Stimulated activated CD4-positive, alpha-beta T cell treated with anti-CD3 and anti-CD28 coated beads, Interleukin-12 subunit alpha, Interleukin-12 subunit beta, amount 100 ng/mL, for 24 hours (primary cell): ENCODE measurements at places on chromosomes 5 and 9.

DNA sequence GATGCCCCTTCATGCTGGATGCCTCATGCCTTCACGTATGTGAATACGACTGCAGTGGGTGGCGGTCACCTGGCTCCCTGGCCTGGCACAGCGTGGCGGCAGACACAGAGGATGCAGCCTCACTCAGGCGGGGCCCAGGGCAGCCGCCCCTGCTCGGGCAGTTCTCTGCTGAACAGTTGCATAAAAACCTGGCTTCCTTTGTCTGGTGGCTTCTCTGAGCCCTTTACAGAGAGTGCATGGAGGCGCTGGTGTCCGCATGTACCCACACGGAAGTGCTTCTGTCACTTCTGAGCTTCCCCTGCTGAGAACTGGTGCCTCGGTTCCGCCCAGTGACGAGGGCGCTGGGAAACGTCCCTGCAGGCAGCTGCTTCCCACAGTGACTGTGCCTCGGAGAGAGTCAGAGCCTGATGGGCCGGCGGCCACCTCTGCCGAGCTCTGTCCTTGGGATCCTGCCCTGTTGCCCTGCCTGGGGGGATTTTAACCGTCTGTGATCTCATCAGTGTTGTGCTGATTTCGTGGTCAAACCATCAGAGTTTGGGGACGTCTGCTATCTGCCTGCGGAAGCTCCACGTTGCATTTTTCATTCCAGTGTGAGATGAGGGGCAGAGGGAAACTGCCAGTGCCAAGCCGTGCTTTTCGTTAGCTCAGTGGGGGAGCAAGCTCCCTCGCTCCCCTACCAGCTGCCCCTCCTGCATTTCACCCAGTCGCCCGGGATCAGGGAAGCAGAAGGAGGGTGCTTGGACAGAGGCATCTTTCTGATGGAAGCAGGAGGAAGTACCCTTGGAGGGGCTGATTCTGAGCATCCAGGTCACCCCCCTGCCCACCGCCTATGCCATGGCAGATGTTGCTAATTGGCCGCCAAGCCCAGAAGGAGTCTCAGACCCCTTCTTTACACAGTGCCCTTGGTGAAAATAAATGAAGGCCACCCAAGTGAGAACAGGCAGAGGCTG is 153.0 kb upstream of the COL5A1 start:
- no peak for DNase-seq

- DNase-seq = peak; percentile 44
Measured at GRCh38 chr5:61330845-61331406, 1.1 kb upstream of the ZSWIM6 start.

DNA sequence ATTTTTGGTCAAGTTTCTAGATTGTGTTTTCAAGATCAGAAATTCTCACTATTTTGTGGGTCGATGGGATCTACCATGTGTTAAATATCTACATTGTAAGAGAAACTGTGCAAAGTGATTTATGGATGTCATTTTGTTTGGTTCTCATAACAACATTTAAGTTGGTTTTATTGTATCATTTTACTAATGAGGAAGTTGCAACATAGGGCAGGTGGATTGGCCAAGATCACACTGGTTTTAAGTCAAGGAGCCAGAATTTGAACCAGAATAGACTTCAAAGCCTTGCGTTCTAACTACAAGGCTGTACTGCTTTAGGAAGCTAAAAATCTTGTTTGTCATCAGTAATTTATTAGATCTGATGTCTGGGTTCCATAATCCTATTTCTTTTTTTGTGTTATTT is 23.4 kb downstream of the SH3TC2 start:
- no peak for DNase-seq

- no peak for DNase-seq
Measured at GRCh38 chr5:139243425-139243970, 45.3 kb upstream of the SIL1 start.

DNA sequence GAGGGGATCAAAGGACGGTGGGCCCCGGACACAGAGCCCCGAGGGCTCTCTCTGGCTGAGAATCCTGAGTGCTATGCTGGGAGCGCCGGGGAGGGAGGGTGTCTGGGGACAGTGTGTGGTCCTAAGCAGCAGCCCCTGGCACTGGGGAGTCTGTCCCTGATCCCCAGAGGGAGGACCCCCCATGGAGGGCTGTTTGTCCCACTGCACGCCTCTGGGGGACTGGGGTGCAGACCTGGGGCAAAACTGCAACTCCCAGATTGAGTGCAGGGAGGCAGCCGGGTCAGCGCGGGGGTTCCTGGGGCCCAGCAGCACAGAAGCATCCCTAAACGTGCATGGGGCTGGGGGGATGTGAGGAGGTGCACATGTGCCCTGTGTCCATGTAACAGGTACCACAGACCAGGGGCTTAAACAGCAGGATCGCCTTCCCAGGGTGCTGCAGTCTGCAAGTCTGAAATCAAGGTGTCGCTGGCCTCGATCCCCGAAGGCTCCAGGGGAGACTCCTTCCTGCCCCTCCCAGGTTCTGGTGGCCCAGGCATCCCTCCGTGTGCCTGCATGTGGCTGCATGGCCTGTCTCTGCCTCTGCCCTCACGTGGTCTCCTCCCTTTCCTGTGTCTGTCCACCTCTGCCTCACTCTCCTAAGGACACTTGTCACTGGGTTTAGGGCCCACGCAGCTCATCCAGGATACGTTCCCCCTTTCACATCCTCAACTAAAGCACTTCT is 35.9 kb upstream of the IRX4 start:
- no peak for DNase-seq

DNA sequence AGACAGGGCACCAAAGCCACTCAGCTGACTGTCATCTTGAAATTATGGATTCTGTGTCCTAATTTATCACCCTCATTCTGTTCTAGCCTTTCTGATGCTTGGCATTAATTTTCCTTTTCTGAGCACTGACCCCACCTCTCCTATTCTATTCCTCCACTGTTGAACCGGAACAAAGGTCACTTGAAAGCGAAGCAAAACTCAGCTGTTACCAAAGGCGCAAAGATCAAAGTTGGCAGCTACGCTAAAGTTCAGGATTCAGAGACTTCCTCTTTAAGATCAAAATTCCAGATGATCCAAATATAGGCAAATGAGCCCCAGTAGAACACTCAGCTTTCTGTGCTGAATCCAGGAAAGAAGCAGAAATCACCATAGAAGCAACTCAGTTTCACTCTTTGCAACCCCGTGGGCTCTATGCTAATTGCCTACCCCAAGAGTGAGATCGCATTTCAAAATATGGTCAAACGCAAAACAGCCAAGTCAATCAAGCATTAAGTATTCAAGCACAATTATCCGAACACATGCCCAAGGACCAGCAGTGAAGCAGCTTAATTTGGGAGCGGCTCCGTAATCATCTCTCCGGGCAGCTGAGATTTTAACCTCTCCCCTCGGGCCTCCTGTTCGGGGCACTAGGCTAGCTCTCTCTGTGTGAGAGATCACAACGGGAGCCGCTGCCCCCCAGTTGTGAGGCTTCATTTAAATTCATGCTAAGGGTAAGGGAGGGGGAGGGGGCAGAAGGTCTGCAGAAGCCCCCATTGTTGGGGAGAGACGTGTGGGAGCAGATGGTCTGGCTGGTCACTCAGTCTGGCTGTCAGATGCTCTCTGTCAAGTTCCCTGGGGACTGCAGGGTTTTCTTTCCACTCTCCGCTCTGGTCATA is 288.6 kb downstream of the ELAVL2 start:
- no peak for DNase-seq

DNA sequence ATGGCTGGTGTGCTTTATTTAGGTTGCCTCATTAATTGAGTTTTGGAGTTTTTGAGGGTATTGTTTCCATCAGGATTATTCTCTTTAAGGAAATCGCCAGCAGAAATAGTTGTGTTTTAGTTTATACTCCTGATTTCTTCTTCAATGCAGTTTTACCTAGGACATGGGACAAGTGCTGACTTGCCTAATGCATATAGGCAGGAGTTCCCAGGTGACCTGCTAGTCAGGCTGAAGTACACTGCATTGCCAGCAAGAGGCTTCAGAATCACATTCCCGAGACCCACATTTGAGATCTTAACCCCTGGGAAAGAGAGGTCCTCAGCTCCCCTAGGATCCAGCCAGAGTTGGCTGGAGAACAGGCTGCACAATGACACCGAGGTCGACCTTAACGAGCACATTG is 1.5 kb upstream of the OR1N2 start:
- DNase-seq = no peak

GRCh38 chr5:167770461-167770860 is 521.0 kb upstream of the WWC1 start:
- DNase-seq = no peak

GRCh38 chr5:172364773-172365172 is 81.2 kb upstream of the UBTD2 start:
- DNase-seq = no peak

- no peak for DNase-seq
Measured at GRCh38 chr5:68331192-68332079, 115.9 kb downstream of the PIK3R1 start.

- no peak for DNase-seq
Measured at GRCh38 chr9:135374591-135374990, 105.0 kb upstream of the PPP1R26 start.

DNA sequence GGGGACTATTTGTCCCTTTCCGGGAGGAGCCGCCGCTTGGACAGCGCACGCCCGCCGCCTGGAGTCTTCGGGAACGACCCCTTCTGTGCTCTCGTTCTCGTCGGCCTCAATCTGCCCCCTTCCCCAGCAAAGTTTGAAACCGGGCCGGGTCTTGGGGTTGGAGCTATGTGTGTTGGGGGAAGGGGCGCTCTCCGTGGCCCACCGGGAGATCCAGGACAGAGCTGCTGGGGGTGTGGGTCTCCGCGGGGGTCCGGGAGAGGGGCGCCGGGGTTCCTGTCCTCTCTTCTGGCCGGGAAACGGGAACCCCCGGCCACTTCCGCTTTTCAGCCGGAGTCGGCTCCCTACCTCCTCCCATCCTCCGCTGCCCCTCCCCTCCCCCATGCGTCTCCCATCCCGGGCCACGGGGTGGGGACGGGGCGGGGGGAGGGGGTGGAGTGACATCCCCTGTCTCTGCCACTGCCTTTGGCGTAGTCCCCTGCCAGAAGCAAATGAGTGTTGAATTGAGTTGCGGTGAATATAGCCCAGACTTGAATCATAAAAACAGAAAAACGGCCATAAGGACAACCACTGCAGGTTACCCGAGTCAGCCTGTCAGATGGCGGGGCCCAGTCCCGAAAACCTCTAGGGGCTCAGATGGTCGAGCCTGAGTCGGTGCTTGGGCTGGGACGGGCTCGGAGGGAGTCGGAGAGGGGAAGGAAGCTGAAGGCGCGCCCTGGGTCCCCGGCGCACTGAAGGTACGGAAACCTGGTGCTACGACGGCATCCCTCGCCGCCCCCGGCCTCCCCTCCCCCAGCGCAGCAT is 1.1 kb downstream of the CPLX2 start:
- DNase-seq = no peak

- peak; percentile 14 for DNase-seq
Measured at GRCh38 chr5:472076-472655, 29.2 kb downstream of the EXOC3 start.

DNA sequence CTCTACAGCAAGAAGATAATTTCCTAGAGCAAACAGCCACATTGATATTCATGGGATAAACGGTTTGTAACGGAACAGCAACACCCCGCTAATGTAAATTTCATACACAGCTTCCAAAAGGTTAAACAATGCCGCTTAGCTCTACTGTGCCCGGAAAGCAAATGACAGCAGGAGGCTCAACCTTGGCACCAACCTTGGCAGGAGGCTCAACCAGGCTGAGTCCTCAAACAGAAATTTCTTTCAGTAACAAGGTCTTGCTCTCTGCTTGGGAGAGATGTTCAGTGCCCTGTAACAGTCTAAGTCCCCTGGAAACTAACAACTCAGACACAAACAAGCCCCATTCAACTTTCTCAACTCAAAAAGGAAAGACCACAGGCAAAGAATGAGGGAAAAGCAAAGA is 11.1 kb upstream of the PPP1R2B start:
- no peak for DNase-seq

DNA sequence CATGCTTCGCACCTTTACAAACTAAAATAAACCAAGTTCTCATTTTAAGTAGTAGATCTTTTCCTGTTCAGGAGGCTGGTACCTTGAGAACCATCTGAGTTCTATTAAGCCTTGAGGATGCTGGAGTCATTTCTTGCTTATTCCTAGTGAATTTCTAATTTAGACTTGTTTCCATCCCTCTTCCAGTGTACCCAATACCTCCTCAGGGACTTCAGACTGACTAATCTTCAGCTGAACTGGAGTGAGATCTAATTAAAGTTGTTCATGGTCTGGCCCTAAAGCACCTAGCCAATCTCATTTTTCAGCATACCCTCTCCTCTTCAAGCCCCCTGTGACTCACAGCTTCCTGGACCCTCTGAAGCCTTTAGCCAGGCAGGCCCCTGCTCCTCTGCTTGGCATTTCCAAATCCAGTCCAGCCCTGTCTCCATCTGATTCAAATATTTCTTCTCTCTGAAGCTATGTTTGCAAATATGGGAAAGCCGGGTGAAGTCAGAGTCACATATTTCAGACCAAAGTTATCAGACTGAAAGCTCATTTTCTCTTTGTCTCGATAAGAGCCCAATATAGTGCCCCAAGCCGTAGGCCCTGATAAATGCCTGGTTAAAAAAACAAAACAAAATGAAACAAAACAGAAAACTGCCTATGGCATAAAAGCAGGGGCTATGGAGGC is 19.4 kb upstream of the TNFSF15 start:
- no peak for DNase-seq

DNA sequence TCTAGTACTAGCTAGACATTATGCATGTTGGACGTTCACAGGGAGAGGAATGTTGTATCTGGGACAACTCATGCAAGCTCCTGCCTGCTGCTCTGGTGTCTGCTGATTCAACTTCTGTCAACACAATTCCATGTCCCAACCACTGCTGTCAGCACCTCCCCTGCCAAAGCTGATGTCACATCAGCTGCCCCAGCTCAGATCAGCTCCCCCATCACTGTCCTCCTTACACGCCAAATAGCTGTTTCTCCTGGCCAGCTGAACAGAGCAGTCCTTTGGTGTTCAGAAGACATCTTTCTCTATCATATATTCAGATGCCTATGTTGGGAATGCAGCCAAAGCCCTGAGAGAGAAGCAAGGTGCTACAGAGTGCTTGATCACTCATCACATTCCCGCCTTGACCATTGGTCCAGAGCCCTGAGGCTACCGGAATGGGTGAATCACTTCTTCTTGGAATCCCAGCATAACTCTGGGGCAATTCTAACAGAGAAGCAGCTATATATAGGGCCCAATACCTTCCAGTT is 223.3 kb downstream of the SEC61B start:
- DNase-seq = no peak

GRCh38 chr5:167998148-167998767 is 293.2 kb upstream of the WWC1 start:
- DNase-seq = no peak

DNA sequence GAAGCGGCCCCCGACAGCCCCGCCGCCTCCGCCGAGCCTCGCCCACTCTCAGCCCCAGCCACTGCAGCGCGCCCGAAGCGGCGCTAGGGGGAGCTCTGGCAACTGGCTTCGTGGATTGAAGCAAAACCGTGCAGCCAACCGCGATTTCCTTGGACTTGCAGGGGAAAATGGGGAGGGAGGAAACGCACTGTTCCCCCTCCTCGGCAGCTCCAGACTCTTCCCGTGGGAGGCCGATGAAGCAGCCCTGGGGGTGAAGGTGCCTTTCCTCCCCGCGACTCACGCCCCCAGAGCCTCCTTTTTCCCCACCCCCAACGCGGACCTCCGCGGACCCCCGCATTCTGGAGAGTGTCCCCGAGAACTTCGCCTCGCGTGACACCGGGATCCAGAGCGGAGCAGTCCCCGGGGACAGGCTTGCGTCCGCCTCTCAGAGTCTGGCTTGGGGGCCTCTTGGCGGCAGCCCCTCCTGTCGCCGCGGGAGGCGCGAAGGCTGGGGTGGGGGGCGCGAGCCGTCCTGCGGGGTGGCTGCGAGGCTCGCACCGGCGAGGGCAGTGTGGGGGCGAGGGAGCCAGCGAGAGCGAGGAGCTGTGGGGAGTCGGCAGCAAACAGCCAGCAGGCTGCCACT is 3.8 kb downstream of the IER5L start:
- peak; percentile 80 for DNase-seq
